ENCODE measurements at places on chromosomes 5 and 9. TPM values are rescaled to one million over a fixed set of nuclear protein-coding genes. Genes with fewer than 3 reads are reported as not detected.
A peak's percentile ranks its signal among the peaks of the same experiment; 100 is the strongest.

Gene CDH9
- not detected for total RNA-seq

Gene ANKRD18A
- 2.2 TPM for total RNA-seq

Gene PPP1R2B
- total RNA-seq = not detected

Gene FOXE1
- not detected for total RNA-seq

Gene UHRF2
- total RNA-seq = 15.2 TPM

Gene FGF1
- total RNA-seq = 35.3 TPM

DNA sequence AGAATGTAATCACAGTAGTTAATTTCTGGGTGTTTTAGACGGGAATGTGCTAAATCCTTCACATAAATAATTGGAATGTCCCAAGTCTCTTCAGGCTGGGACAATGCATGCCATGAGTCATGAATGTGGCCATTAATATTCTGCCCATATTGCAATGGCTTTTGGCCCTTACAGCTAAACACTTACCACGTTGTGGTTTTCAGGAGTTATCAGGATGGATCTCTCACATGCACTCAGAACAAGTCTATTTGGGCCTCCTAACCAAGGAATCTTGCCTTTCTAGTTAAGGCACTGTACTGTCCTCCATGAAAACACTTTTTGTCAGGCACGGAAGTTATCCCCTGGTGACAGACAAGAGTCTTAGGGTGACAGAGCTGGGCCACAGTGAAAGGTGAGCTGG lies 32.7 kb downstream of the PKD2L2 start:
- no peak for DNase-seq

DNA sequence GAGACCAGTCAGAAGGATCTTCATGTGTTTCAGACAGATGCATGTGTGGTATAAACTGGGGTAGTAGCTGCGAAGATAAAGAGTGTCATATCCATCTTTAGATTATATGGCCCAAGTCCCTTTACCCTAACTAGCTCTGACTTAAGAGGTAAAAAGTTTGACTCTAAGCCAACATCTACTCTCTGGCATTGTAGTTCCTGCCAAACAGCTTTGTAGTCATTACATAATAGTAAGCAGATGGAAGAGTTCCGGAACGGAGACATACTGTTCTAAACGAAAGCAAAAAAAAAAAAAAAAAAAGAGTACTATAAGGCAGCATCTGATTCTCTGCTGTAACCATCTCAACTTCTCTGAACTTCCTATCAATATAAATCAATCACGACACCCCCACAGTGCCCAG lies 48.8 kb downstream of the CEMIP2 start:
- no peak for DNase-seq

DNA sequence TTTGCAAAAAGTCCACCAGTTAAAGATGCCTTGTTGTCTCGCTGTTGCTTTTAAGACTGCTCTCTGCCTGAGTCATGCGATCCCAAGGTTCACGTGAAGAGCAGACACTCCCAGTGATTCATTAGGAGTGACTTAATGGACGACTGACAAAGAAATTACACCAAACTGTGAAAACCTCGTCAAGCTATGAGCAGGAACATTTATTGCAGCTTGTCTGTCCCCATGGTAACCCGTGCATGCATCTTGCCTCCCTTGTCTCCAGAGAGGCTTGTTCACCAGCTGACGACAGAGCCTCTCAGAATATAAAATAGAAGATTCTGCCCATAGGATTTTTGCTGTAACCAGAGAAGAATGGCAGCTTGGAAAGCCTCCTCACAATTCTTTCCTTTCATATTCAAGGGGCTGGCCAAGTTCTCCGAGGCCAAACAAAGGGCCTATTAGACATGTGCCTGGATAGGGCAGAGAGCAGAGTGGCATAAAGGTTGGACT lies 352.7 kb downstream of the SPOCK1 start:
- peak; percentile 81 for DNase-seq

GRCh38 chr9:89792189-89793123 lies 187.6 kb downstream of the GADD45G start:
- DNase-seq = no peak

DNA sequence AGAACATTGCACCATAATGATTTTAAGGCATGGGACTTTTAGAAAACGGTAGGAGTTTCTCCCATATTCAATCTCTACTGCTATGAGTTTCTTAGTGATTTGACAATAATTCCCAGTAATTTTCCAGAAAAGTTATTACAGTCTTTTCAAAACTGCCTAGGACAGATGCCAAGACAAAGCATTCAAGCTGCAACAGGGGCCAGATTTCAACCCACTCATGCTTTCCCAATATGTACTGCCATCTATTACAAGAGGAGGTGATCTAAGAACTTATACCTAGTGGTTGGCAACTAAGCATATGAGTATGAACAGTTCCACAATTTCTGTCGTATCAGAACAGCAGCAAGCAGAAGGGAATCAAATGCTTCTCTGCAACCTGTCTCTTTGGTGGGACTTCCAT lies 95.1 kb upstream of the TMED7 start:
- DNase-seq = no peak

DNA sequence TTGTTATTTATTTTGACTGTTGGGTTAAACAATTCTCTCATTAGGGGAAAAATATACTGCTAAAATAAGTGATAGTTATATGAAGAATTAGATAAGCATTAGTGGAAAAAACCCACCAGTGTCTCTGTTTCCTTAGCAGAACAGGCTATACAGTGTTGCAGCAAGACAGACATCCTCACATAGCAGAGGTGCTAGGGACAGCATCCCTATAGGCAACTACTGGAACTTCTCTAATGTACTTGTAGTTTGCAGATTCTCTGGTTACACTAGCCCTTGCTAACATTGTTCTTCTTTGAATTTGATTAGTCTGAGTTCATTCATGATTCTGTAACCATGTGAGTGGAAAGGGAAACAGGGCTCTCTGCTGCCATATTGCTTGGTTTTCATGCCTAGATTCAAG lies 661.8 kb upstream of the RGMB start:
- DNase-seq = no peak

GRCh38 chr5:176639981-176640380 lies 7.3 kb upstream of the TSPAN17 start:
- DNase-seq = no peak

DNA sequence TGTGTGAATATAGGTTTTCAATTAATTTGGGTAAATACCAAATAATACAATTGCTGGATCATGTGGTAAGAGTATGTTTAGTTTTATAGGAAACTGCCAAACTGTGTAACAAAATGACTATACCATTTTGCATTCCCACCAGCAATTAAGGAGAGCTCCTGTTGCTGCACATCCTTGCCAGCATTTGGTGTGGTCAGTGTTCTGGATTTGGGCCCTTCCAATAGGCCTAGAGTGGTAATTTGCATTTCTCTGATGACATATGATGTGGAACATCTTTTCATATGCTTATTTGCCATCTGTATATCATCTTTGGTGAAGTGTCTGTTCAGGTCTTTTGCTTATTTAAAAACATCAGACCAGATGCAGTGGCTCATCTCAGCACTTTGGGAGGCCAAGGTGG lies 11.6 kb upstream of the RFK start:
- DNase-seq = no peak

- no peak for DNase-seq
These were observed 17.6 kb upstream of the NANS start for GRCh38 chr9:98038958-98039357.

GRCh38 chr5:72441862-72442540 lies 65.2 kb downstream of the ZNF366 start:
- DNase-seq = no peak

DNA sequence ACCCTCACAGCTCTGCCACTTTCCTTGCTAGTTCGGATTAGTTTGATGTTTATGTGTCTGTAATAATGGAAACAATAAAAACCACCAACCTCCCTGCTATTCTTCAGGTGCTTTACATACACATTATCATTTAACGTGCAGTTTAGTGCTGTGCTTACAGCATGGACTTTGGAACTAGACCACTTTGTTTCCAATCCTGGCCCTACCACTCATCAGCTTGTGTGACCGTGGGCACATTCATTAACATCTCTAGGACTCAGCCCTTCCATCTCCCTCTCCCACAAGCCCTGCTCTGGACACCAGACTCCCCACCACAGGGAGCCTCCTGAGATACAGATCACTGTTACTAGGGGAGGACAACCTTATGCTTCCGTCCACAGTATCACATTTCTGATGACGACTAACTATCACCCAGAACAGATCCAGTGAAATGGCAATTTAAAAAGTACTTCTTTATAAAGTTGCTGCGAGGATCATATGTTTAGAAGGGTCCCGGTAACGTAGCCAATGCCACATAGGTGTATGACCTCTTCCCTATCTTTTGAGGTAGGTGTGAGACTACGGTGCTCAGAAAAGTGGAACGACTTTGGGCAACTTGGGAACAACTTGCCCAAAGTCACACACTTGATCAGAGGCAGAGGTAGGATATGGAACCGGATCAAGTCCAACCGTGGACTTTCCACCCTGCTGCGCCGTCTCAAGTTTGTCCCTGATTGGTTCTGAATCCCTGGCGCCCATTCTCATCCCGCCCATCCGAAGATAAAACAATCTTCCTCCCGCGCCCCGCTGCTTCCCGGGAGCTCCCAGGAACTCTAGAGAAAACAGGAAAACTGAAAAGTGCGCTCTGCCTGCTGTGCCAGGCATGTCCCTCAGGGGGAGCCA lies 132.4 kb upstream of the NIPBL start:
- DNase-seq = peak; percentile 66

DNA sequence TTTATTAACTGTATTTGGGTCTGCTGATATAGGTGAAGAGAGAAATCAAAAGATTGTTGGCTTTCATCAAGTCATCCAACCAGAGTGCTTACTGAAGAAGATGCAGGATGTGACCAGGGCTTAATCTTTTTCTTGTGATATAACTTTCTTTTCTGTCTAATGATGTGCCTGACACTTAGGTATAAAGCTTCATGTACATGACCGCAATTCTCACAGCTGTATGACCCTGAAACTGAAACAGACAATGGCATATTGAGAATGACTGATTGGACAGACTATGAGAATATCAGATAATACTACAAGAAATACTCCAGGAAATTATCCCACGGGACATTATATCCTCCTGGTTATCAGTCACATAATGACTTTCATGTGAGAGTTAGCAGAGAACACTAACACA lies 32.5 kb upstream of the FAM174A start:
- DNase-seq = no peak

GRCh38 chr9:4424891-4425290 lies 65.4 kb upstream of the SLC1A1 start:
- no peak for DNase-seq

- no peak for DNase-seq
These were observed 28.5 kb upstream of the PUM3 start for GRCh38 chr9:2872250-2872930.

DNA sequence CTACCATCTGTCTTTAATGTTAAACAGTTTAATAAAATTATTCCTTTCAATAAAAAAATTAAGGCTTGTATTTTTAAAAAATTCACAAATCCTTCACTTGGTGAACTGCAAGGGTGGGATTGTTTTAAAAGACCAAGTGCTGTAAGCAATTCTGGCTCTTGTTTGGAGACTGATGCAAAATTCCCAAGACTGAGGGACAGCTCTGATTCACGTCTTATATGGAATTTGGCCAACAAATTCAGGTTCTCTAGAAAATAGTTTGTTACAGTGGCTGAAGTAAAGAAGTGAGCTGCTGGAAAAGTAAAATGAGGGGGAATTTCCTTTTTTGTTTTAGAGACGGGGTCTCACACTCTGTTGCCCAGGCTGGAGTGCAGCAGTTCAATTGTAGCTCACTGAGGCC lies 58.3 kb downstream of the PRELID2 start:
- DNase-seq = no peak

DNA sequence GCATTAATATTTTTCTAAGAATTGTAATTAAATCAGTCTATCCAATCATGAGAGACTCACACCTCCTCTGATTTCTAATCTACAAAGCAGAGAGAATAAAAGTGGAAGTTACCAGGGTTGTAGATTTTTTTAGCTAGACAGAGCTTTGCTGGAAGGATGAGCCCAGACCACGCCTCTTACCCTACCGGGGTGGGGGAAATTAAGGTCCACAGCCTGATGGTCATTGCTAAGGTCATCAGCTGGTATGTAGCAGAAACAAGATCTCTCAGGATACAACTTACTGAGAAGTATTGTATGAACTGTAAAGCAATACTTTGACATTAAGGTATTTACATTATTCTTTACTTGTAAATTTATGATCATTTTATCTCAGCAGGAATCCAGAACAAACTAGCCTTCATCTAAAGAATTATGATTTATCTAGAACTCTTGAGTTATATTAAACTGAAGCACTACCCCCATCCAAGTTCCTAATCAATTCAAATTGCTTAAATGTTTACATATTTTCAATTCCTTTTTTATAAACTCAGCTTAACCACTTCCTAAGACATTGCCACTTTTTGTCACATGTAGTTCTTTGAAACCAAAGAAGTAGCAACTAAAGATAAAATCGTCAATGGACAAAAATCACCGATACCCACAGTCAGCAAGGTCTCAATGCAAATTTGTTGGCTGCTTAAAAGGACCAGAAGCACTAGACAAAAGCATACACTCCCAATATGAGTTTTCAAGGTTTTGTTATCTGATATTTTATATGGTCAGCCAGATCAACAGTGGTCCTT lies 225.8 kb upstream of the DAPK1 start:
- no peak for DNase-seq

DNA sequence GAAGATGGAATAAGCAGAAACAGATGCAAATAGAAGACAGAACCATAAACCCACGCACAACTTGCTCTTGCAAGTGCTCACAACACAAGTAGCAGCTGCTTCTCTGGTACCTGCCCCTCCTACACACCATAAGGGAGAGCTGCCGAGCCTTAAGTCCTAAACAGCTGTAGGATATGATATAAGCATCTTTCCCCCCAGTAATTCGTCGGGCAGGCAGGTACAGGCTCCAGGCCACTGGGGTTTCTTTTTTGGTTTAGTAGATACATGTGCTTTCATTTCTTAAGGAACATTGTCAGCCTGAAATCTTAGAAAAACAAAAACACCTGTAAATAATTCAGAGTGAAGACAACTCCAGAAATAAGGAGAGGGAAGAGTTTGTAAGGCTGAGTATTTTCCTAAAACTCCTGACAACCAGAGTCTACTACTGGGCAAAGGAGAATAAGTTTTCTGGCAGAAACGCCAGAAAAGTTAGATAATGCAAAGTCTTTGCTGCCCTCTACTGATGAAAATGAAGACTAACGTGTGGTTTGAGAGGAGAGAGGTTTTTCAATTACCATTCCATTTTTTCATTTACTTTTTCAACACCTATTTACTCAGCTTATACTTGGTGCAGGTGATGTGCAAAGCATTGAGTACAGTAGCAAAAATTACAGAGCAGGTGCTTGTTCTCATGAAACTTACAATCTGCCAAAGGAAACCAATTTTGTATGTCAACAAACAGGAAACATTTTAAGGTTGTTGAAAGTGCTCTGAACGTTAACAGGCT lies 20.1 kb upstream of the TCERG1 start:
- no peak for DNase-seq

DNA sequence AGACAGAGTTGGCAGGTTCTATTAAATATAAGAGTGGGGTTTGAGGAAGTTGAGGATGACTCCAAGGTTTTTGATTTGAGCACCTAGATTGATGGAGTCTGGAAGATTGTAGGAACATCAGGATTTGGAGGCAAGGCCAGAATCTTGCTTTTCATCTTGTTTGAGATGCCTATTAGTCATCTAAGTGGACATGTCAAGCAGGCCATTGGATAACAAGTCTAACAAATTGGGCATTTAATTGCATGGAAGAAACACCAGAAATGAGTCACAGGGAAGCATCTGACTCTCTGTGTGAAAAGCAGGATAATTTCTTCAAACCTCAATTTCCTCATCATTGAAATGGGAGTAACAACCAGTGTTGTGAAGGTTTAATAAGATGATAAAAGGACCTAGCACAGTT lies 53.3 kb upstream of the ARL15 start:
- no peak for DNase-seq
